ENCODE measurements at places on chromosomes 13 and 19. TPM values are rescaled to one million over a fixed set of nuclear protein-coding genes. Genes with fewer than 3 reads are reported as not detected.
A peak's percentile ranks its signal among the peaks of the same experiment; 100 is the strongest.

- peaks cover 31% of the 10 kb centered on the region for H3K4me1 ChIP-seq
- no peak overlapping the region for H3K4me3 ChIP-seq
- no peaks in the 10 kb centered on the region for H3K36me3 ChIP-seq
- no peaks in the 10 kb centered on the region for H3K27me3 ChIP-seq
Observed at GRCh38 chr19:2037651-2038255, 13.3 kb downstream of the MKNK2 start.

- no peaks in the 10 kb centered on the region for H3K27me3 ChIP-seq
- H3K36me3 ChIP-seq = no peaks in the 10 kb centered on the region
- DNase-seq = no peak
- H3K4me1 ChIP-seq = no peaks in the 10 kb centered on the region
- H3K27ac ChIP-seq = no peak overlapping the region
Observed at GRCh38 chr13:60716313-60716712, 319.3 kb downstream of the TDRD3 start.

GRCh38 chr19:37946132-37946531 lies 39.1 kb downstream of the SIPA1L3 start:
- DNase-seq = no peak
- peaks cover 13% of the 10 kb centered on the region for H3K36me3 ChIP-seq
- peak overlapping the region; percentile 12 for H3K4me3 ChIP-seq
- no peaks in the 10 kb centered on the region for H3K27me3 ChIP-seq

GRCh38 chr13:71018995-71019394 lies 848.0 kb downstream of the DACH1 start:
- DNase-seq = no peak
- H3K36me3 ChIP-seq = no peaks in the 10 kb centered on the region
- no peaks in the 10 kb centered on the region for H3K27me3 ChIP-seq

DNA sequence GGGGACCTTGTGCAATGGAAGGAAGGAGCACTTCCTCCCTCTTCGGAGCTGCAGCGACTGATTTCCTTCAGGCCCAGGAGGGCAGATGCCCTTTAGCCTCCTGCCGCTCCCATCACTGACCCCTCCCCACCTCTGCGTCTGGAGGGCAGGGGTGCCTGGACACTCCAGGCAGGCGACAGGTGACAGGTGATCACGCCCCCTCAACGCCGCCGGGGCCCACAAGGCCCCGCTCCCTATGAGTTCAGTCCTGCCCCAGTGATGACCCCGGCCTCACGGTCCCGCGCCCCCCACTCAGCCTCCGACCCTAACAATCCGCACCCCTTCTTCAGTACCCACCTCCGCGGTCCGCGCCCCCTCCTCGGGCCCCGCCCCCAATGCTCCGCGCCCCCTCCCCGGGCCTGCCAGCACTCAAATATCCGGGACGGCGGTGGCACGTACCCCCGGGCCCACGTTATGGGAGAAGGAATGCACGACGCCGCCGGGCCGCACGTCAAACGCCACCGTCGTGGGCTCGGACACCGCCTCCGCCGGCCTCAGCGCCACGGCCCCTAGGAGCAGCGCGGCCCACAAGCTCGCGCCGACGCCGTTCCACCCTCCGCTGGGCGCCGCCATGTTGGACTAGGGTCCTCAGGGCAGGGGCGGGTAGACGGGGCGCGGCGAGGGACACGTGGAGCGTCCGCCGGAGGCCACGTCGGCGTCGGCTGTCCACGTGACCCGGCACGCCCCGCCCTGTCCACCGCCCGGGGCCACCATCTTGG lies at the start of gene MYDGF:
Gene MYDGF (minus strand): TSS at position 620 of the 758 bp plus-strand sequence. CDS start 8 bp downstream, at position 612.
- peak; percentile 89 for DNase-seq
- H3K4me3 ChIP-seq = peak within 1 kb of the TSS; percentile 85
- H3K27me3 ChIP-seq = no peaks in the 10 kb centered on the region
- H3K4me1 ChIP-seq = peaks cover 21% of the 10 kb centered on the region

DNA sequence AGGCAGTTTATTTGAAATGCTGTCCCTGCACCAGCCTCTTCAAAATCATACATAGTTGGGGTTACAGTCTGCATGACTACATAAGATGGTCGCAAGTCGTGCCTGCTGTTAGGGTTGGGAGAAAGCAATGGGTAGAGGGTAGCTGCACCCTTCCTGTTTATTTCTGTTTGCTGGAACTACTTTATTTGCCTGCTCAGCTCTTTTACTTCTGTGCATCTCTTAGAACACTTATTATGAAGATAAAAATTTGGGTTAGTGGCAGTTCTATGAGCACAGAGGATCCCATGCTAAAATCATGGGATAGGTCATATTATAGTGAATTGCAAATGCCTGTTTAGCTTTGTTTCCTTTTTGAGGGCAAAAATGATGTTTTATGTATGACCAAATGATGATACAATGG lies 160.1 kb downstream of the MYO16 start:
- H3K27ac ChIP-seq = no peak overlapping the region
- no peak overlapping the region for H3K4me3 ChIP-seq
- no peaks in the 10 kb centered on the region for H3K4me1 ChIP-seq
- H3K27me3 ChIP-seq = no peaks in the 10 kb centered on the region
- DNase-seq = no peak

- H3K4me3 ChIP-seq = no peak overlapping the region
- no peak overlapping the region for H3K27ac ChIP-seq
- no peaks in the 10 kb centered on the region for H3K36me3 ChIP-seq
- H3K27me3 ChIP-seq = no peaks in the 10 kb centered on the region
- peaks cover 18% of the 10 kb centered on the region for H3K4me1 ChIP-seq
Observed at GRCh38 chr13:113302986-113303385, 5.9 kb downstream of the LAMP1 start.

DNA sequence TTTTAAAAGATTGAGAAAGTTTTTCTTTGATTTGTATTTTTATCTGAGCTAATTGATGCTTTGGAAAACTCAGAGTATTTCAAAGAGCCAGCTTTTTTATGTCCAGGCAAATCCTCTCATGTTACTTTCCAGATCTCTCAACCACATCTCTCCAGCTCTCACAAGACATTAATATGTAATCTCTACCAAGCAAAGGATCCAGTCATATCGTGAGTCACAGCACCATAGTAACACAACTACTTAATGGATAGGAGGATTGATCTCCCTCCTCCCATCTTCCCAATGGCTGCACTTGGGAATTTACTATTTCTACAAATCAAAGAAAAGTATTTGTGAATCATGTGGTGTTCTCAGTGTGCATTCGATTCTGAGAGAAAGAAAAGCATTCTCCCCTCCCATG lies 63.3 kb downstream of the POU4F1 start:
- peaks cover 29% of the 10 kb centered on the region for H3K27me3 ChIP-seq
- no peak overlapping the region for H3K4me3 ChIP-seq
- DNase-seq = no peak
- no peaks in the 10 kb centered on the region for H3K36me3 ChIP-seq

GRCh38 chr13:103873725-103874124 lies 807.5 kb upstream of the SLC10A2 start:
- no peaks in the 10 kb centered on the region for H3K27me3 ChIP-seq
- no peaks in the 10 kb centered on the region for H3K4me1 ChIP-seq
- no peak overlapping the region for H3K4me3 ChIP-seq
- no peaks in the 10 kb centered on the region for H3K36me3 ChIP-seq
- no peak overlapping the region for H3K27ac ChIP-seq
- no peak for DNase-seq

DNA sequence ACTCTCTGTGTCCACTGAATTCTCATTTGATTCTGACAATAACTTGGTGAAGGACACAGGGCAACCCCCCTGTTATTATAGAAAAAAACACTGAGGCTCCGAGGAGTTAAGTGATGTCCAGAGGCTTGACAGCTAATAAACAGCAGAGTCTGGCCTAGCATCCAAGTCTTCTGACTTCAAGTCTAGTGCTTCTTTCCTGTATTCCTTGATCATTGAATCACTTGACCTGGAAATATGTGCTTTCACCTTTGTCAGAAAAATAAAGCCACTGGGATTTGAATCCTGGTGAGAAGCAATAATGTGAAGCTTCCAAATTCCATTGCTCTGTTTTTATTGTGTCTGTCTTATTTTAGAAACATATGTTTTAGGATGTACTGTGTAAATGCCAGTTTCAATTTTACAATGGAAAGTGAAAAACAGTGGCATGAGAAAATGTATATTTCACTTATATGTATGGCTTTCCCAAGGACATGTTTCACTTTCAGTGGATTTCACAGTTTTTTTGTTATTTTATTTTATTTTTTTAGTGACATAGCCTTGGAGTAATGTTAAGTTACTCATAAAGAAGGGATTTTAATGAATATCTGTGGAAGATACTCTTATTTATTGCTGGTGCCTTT lies 190.2 kb downstream of the GPC6 start:
- no peaks in the 10 kb centered on the region for H3K4me1 ChIP-seq
- no peaks in the 10 kb centered on the region for H3K36me3 ChIP-seq
- H3K4me3 ChIP-seq = no peak overlapping the region
- no peak overlapping the region for H3K27ac ChIP-seq
- DNase-seq = no peak

DNA sequence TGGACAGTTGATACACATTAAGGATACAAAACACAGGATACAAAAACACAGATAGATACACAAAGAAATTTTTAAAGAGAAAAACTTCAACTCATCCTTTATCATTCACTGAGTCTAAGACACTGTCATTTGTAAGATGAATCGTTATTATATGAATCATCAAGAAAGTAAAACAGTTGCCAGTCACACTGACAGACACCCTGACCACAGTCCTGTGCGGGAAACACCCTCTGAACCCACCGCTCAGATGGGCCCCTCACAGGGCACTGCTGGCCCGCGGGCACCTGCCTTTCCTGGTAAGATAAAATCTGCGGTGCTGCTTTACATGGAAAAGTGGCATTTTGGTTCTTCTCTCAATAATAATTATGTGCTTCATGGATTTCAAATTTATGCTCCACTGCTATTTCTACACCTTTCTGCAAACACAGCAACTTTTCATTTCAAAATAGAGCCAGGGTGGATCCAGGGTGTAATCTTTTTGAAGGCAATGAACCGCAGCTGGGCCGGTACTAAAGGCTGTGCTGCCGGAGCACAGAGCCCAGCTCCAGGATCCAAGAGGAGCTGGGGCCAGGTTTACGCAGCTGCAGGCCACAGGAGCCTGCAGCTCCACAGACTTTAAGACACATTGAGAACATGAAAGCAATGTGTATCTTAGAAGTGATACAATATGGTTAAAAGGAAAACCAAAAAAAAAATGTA lies 76.8 kb downstream of the TUBGCP3 start:
- peaks cover 27% of the 10 kb centered on the region for H3K36me3 ChIP-seq
- no peaks in the 10 kb centered on the region for H3K4me1 ChIP-seq
- H3K27me3 ChIP-seq = no peaks in the 10 kb centered on the region
- H3K27ac ChIP-seq = no peak overlapping the region
- H3K4me3 ChIP-seq = no peak overlapping the region
- DNase-seq = no peak

DNA sequence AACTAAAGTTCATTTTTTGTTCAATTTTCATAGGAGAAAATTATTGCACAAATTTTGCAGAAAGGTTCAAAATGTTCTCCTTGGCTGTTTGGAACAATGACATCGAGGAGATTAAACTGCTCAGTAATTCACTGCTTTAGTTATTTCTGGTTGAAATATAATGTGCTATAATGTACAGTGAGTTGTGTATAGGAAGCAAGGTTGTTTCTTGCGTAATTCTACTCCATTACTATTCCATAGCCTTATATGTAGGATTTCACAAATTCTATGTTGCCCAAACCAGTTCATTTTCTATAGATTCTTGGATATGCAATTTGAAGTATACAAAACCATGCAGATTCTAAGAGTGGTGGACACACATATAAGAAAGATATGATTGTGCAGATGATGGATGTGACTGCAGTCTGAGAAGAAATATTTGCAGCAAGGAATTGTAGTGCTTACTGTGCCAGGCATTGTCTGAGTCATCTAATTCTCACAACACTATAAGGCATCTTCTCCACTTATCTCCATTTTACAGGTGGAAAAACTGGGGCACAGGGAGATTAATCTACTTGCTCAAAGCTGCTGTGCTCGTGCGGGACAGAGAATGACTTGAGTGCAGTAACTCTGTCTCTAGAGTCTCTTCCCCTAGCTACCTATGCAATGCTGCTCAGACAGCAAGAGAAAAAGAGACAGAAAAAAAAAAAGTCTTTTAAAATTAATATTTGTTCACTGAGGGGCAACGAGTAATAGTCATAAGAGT lies 515.5 kb downstream of the MYO16 start:
- no peak overlapping the region for H3K27ac ChIP-seq
- no peak for DNase-seq
- peaks cover 35% of the 10 kb centered on the region for H3K27me3 ChIP-seq
- H3K4me3 ChIP-seq = no peak overlapping the region

- H3K4me1 ChIP-seq = peaks cover 13% of the 10 kb centered on the region
- peaks cover 50% of the 10 kb centered on the region for H3K27me3 ChIP-seq
- H3K4me3 ChIP-seq = peak overlapping the region; percentile 89
- DNase-seq = no peak
- no peaks in the 10 kb centered on the region for H3K36me3 ChIP-seq
Observed at GRCh38 chr19:32223595-32224370, 121.6 kb upstream of the ZNF507 start.

GRCh38 chr13:102729560-102730270 lies 34.9 kb upstream of the METTL21C start:
- H3K27ac ChIP-seq = no peak overlapping the region
- no peaks in the 10 kb centered on the region for H3K4me1 ChIP-seq
- peaks cover 13% of the 10 kb centered on the region for H3K27me3 ChIP-seq
- peaks cover 7% of the 10 kb centered on the region for H3K36me3 ChIP-seq
- no peak overlapping the region for H3K4me3 ChIP-seq

- no peak for DNase-seq
- no peak overlapping the region for H3K4me3 ChIP-seq
- no peak overlapping the region for H3K27ac ChIP-seq
- H3K27me3 ChIP-seq = no peaks in the 10 kb centered on the region
- no peaks in the 10 kb centered on the region for H3K4me1 ChIP-seq
- H3K36me3 ChIP-seq = no peaks in the 10 kb centered on the region
Observed at GRCh38 chr19:28024920-28025319, 1188.0 kb downstream of the UQCRFS1 start.

DNA sequence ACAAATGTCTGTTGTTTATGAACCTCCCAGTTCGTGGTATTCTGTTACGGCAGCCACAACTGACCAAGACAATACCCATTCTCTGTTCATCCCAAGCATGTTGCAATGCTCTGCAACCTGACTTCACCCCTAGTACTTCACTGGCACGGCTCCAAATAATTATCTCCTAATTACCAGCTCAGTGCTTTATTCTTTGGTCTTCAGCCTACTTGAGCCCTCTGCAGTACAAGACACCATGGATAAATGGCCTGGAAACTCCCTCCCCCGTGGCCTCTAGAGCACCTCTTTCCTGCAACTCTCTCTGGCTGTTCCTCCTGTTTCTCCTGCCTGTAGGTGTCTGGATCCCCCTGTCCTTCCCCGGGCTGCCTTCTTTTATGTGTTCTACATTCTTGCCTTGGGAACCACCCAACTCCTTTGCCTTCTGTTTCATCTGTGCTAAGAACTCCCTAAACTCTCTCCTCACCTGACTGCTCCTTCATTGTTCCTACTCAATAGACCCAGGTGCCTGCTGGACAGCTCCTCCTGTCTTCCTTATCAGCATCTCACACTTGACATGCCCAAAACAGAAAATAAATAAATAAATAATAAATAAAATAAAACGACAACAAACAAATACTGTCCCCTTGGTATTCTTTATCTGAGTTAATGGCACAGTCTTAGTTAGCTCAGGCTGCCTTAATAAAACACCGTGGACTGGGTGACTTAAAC lies 200.4 kb upstream of the IPO5 start:
- H3K36me3 ChIP-seq = no peaks in the 10 kb centered on the region
- H3K27ac ChIP-seq = no peak overlapping the region
- H3K4me3 ChIP-seq = no peak overlapping the region
- peaks cover 13% of the 10 kb centered on the region for H3K27me3 ChIP-seq

Gene TRPC4
- polyA plus RNA-seq = not detected

Gene RGL3
- polyA plus RNA-seq = not detected

Gene ZNF471
- polyA plus RNA-seq = 1.4 TPM

Gene OVOL3
- polyA plus RNA-seq = not detected

Gene USHBP1
- not detected for polyA plus RNA-seq
